ENCODE measurements at places on chromosomes 3 and 15.

GRCh38 chr15:57235873-57236272, 140.4 kb upstream of the CGNL1 start:
- no peak for DNase-seq

GRCh38 chr3:179921500-179921899, 115.2 kb downstream of the PEX5L start:
- no peak for DNase-seq

GRCh38 chr3:130839813-130840212, 54.1 kb upstream of the ATP2C1 start:
- DNase-seq = no peak

GRCh38 chr3:2300938-2301337, 202.3 kb downstream of the CNTN4 start:
- no peak for DNase-seq

DNA sequence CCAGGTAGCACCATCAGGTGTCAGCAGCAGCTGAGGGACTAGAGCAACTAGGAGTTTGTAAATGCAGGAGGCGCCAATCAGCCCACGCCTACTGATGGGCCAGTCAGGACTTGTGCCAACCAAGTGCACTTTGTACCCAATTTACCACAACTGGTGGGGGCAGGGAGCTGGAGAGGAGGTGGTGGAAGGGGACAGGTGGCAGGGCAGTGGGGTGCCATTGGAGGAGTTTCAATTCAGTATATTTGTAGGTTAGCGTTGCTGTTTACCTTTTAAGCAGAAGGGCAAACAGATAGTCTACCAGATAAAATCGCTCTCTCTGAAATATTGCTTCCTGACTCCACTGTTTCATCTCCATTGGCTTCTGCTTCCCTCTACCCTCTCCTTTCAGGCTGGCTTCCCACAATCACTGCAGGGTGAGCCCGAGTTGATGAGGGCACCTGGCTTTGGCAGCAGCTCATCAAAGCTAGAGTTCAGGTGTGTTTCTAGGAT, 75.7 kb downstream of the TRIM69 start:
- no peak for DNase-seq

- no peak for DNase-seq
These were observed 554.3 kb downstream of the EPHB1 start for GRCh38 chr3:135349254-135349948.

DNA sequence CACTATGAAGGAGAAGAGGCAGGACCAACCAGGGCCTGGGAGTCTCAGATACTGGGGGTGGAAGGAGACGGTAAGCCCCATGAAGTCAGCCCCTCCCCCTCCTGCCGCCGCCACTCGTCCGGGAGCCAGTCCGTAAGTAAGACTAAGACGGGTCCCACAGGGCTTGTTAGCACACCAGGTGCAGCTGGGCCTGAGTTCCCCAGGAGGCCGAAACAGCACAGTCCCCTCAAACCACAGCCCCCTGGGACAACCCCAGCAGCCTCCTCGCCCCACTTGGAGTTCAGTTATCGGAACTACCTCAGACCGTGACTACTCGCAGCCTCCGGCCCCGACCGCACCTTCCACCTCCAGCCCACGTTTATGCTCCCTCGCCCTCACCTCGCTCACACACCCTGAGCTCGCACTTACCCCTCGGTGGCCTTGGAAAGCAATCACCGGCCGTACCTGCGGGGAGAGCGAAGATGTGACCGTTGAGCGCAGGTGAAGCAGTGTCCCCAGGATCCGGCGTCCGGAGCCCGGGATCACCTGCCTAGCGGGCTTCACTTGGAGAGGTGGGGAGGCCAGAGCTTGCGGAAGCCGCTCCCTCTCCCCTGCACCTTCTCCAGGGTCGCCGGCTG, 557 bp downstream of the ELL3 start:
- DNase-seq = no peak

GRCh38 chr3:176663387-176663786, 533.9 kb downstream of the TBL1XR1 start:
- no peak for DNase-seq

- no peak for DNase-seq
These were observed 276.3 kb upstream of the DNAJC19 start for GRCh38 chr3:181265750-181266333.

All from stimulated activated CD4-positive, alpha-beta T cell treated with anti-CD3 and anti-CD28 coated beads, Interleukin-1b, Interleukin-23, amount 100 ng/mL, for 24 hours (primary cell).